Retinal pigment epithelial cell (primary cell): ENCODE measurements at places on chromosomes 2 and 18.

DNA sequence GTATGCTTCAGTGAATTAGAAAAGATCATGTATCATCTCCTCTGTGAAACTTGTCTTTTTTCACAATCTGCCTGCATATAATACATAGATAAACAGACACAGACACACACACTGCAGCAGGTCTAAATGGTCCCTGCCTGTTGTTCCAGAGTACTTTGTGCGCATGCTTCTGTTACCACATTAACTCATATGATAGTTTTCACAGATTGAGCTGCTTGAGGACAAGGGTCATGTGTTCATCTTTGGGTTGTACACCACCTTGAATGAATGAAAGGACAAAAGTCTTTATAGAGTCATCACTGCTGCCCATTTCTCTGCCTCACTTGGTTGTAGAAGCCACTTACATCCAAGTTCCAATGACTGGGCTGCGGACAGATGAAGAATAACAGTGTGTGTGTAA is 72.7 kb upstream of the GLS start:
- no peak for DNase-seq

GRCh38 chr2:153106802-153107477 is 371.6 kb downstream of the RPRM start:
- DNase-seq = no peak

- no peak for DNase-seq
These were observed 8.8 kb downstream of the MYCN start for GRCh38 chr2:15949126-15949525.

GRCh38 chr2:71614976-71615766 is 161.8 kb downstream of the DYSF start:
- no peak for DNase-seq

DNA sequence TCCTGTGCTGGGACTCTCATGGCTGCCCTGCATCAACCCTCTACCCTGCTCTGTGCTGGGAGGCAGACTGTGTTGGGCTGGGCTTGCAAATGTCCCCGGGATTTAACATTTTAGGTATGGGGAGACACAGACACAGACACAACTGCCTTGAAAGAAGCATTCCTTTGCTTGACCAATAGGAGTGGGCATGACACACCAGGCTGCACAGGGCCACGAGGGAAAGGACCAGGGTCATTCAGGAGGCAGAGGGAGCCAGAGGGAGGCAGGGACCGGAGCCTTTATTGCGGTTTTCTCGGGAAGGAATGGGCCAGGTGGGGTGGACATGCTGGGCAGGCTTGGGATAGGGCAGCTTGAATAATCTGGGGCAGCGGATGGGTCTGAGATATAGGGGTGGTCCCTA is 238.7 kb upstream of the COPS8 start:
- no peak for DNase-seq

GRCh38 chr2:128589681-128590080 is 271.0 kb upstream of the HS6ST1 start:
- no peak for DNase-seq

GRCh38 chr2:142892715-142893114 is 15.3 kb downstream of the KYNU start:
- DNase-seq = no peak
